ENCODE measurements at places on chromosomes 4 and X. TPM values are rescaled to one million over a fixed set of nuclear protein-coding genes. Genes with fewer than 3 reads are reported as not detected.

Gene TEX11
- total RNA-seq, result 1.5 TPM

Gene NXF2
- not detected for total RNA-seq

Gene COX7B2
- not detected for total RNA-seq

Gene GAB3
- total RNA-seq, result 3.5 TPM

Gene FATE1
- total RNA-seq, result not detected

Gene GPR82
- not detected for total RNA-seq

Gene STK32B
- total RNA-seq, result 1.6 TPM

Gene PDLIM3
- 158 TPM for total RNA-seq

Gene USP26
- not detected for total RNA-seq

Gene BST1
- 12.8 TPM for total RNA-seq

Gene TREX2
- total RNA-seq, result 1.8 TPM

Gene FGA
- not detected for total RNA-seq

Gene CSAG1
- total RNA-seq, result not detected

Gene AREG
- not detected for total RNA-seq

Gene F8
- total RNA-seq, result 2.4 TPM

Gene TMPRSS11A
- total RNA-seq, result not detected

Gene VSIG1
- under 0.01 TPM for total RNA-seq

Gene KDR
- 0.88 TPM for total RNA-seq

Gene GAGE12J
- not detected for total RNA-seq

Gene TLR10
- not detected for total RNA-seq

Gene ASB12
- not detected for total RNA-seq

Gene MAGEB10
- total RNA-seq, result not detected

Gene GALNT7
- total RNA-seq, result 44.8 TPM

Data from smooth muscle cell of the umbilical artery (primary cell).